ENCODE measurements at places on chromosomes 5 and 9.

DNA sequence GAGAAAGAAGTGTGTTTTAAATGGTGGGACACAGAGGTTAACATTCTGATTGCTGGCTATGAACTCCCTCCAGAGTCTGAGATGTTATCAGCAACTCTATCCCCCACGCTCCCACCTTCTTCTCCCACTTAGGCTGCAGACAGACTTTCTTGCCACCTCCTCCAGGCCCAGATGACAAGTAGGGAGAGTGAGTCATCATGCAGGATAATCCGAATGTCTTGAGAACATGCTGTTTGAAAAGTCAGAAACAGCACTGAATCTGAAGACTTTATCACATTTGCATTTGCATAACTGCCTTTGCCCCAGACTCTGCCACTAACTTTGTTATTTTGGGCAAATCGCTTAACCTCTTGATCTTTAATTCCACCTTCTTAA lies 139.8 kb downstream of the ESM1 start:
- no peak for DNase-seq

GRCh38 chr5:57094753-57095683 lies 78.8 kb upstream of the GPBP1 start:
- DNase-seq, result no peak

GRCh38 chr9:135221951-135222631 lies 134.6 kb downstream of the OLFM1 start:
- no peak for DNase-seq

- no peak for DNase-seq
These were observed 69.4 kb downstream of the PSMB7 start for GRCh38 chr9:124345751-124346281.

DNA sequence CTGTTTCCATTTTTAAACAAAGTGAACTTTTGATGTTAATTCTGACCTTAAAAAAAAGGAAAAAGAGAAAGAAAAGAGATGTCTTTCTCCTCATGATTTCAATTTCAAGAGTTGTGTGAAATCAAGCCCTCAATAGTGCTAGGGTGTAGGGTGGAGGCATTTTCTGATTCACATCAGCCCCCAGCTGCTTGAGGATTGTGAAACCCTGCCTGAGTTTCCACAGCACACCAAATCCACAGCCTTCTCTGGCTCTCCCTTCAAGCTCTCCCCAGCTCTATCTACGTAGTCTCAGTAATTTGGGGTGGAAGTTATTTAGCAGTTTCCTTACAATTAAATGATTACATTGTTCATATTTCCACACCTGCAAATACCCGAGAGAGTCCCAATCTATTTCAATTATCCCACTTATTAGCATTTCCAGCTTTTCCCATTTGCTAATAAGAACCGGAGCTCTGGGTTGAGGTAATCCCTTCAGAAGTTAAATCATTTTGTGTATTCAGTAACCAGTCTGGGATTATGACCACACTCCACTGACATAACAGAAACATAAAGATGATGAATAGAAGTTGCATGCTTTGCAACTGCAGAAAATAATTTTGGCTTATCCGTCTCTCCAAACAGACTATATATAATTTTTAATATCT lies 54.9 kb downstream of the MTX3 start:
- DNase-seq, result no peak

GRCh38 chr5:171451421-171451820 lies 32.0 kb downstream of the FGF18 start:
- DNase-seq, result no peak

DNA sequence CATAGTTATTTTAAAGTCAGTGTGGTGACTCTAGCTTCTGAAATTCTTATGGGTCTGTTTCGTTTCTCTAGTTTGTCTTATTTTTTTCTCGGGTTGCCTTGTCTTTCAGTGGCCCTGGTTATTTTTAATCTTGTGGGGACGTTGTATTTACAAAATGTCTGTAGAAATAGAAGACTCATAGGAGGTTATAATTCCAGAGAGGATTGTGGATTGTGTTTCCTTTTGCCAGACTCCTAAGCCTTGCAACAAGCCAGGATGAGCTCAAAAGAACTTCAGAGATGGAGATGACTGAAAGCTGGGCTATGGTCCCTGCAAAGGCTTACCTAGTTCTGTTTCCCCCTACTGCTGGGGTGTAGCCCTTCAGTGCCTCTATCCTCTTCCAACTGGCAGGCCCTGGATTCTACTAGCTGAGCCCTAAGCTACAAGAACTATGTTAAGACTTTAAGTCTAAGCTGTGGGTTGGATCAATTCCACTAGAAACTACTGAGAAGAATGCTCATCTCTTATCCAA lies 32.2 kb upstream of the LECT2 start:
- no peak for DNase-seq

DNA sequence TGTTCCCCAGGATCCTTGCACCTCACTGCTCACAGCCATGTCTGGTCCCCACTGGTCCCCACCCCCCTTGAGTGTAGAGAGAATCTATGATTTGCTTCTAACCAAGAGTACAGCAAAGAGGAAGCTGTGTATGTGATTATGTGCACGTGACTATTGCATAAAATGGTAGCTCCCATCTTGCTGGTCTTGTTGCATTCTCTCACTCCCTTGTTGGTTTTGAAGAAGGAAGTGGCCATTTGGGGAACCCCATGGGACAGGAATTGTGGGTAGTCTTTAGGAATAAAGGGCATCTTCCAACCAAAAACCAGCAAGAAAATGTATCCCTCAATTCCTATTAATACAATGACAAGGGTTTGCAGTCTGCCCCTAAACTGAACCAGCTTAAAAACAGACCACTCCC lies 5.2 kb upstream of the FCN2 start:
- DNase-seq, result no peak

DNA sequence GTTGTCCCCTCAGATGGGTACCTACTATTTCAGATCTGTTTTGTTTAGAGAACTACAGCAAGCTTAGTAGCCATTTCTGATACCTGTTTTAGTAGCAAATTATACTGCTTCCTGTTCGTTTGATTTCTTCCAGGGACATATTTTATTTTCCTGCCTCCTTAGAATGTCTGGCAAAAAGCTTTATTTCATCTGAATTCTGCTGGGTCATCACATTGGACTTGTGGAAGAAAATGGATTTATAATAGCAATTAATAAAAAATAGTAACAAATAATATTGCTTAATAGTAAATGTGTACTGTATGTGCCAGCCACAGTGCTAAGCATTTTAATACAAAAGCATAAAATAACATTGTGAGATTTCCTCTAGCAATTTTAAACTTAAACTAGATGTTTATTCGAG lies 79.4 kb downstream of the SH3GL2 start:
- DNase-seq, result no peak

DNA sequence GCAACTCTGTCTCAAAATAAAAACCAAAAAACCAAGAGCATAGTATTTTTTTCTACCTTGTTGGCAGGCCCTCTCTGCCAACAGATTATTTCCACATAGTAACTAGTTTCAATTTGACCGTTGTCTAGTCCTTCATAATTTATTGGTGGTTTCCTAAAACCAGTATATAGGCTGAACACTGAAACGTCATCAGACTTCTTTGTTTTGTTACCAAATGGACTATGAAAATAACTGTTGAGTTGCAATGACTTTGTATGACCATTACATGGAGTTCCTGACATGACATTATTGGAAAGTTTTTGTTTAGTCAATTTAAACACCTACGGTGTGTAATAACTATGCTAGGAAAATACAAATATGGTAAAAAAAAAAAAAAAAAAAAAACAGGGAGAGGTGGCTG lies 1.7 kb downstream of the AGGF1 start:
- no peak for DNase-seq

DNA sequence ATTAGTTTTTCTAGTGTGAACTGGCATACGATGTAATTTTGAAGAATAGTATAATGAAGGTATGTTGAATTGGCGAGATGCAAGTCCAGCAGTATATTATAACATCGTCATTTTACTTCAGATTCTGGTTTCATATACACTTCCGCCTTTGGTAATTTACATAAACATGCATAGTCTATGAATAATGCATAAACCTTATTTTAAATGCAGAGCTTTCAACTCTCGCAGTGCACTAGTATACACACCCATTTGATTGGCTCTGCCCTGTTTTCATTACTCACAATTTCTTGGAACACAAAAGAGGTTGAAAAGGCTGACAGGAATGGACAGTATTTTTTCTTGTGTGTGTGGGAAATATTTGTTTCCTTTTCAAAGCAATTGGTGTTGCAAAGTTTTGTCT lies 128.9 kb upstream of the CCNH start:
- no peak for DNase-seq

- DNase-seq, result no peak
These were observed 31.4 kb upstream of the PSD2 start for GRCh38 chr5:139763930-139764791.

DNA sequence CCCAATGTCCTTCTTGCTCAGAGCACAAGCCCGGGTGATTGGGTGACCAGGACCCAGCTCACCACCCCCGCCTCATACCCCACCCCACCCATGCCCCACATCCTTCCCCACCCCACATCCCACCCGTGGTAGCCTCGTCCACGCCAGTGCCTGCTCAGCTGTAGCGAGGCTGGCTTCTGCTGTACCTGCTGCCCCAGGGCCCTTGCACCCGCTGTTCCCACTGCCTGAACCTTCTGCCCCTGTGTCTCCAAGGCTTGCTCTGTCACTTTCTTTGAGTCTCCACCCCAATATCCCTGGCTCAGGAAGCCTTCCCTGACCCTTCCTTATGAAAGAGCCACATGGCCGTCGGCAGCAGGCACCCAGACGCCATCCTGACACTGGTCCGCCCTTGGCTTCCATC lies 3.1 kb upstream of the NACC2 start:
- no peak for DNase-seq

- no peak for DNase-seq
These were observed 789 bp downstream of the DOK3 start for GRCh38 chr5:177508837-177509236.

- DNase-seq, result no peak
These were observed 9.3 kb downstream of the NINJ1 start for GRCh38 chr9:93124793-93125192.

DNA sequence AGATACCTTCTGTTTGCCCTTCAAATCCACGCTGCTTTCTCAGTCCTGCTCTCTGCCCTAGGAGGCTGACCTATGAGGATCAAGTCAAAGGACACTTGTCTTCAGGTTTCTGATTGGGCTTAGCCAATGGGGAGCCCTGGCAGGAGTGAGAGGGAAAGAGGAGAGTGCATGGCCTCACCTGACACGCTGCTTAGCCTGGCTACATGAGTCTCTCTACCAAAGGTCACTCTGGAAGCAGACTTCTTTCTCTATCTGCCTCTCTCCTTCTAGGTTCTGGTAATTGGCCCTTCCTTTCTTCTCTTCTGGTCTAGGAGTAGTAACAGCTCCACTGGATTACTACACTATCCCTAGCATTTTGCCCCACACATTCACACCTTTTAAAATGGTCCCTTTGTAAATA lies 13.1 kb downstream of the ARSB start:
- no peak for DNase-seq

DNA sequence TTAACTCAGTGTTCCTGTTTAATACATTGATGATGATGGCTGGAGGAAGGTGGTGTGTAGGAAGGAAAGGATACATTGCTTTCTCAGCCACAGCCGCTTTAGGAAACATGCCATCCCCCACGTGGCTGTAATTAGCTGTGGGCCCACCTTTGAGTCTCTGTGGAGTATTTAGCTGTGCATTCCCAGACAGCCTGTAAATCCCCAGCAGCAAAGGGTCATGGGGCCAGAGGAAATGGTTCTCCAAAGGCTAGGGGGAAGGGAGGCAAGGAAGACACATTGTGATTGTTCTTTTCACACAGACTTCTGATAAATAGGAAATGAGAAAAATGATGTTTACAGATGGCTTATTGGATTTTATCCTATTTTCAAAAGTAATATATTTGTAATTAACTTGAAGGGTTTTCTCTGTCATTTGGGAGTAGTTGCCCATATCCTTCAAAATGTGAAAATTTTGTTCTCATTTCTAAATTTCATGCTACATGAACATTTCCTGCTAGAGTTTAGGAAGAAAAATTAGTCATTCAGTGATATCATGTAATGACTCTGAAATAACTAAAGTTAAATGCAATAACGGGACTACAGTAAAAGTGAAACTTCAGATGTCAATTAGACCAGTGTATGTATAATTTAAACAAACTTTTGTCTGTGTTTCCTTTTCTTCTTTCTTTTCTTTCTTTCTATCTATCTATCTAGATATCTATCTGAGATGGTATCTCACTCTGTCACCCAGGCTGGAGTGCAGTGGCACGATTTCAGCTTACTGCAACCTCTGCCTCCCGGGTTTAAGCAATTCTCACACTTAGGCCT lies 24.3 kb upstream of the F2R start:
- no peak for DNase-seq

DNA sequence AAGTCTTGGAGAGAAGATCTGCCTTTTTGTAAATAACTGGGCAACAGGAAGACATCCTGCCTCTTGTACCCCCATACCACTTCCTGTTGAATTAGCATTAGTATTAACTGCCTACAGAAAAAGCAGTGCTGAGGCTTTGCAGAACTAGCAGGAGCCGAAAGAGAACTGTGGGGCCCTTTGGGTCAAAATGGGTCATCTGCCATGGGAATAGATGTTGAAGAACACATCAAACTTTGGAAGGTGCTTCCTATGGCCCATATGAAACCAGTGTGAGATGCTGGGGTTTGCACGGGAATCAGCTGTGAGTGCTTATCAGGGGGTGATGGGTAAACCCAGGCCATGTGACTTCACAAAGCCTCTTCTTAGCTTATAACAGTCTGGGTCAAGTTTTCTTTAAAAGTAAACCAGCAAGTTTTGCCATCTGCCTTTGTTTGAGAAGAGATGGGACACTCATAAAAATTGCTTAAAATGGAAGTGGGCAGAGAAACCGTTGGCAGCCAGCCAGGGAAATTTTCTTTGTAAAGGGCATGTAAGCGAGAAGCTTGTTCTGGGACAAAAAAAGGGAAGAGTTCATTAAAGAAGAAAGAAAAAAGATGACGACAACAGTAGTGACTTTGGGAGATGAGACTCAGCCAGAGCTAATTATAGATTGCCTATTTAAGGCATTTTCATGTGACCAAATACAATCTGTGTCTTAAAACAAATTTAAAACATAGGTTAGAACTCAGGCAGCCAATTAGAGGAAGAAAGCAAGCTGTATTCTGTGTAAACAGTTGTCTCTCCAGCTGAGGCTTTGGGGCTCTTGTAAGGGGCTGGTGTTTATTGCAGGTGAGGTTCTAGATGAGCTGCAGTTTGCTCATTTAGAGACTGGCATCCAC lies 4.4 kb downstream of the SLC25A25 start:
- DNase-seq, result no peak

- no peak for DNase-seq
These were observed 27.6 kb downstream of the TRPC7 start for GRCh38 chr5:136337788-136338187.

GRCh38 chr5:81778642-81779041 lies 27.7 kb upstream of the SSBP2 start:
- DNase-seq, result no peak

- no peak for DNase-seq
These were observed 86.1 kb downstream of the BARX1 start for GRCh38 chr9:93869088-93869487.

- DNase-seq, result no peak
These were observed 199.2 kb downstream of the TRIO start for GRCh38 chr5:14342306-14342705.

GRCh38 chr5:75265731-75266130 lies 29.1 kb upstream of the ANKRD31 start:
- no peak for DNase-seq

GRCh38 chr9:130869250-130869649 lies 27.4 kb downstream of the QRFP start:
- DNase-seq, result no peak

- no peak for DNase-seq
These were observed 204.9 kb downstream of the MCTP1 start for GRCh38 chr5:95080030-95080429.
